ENCODE measurements at places on chromosomes 3 and 15.

GRCh38 chr3:10946526-10946925 is 46.0 kb upstream of the SLC6A1 start:
- no peak for DNase-seq

GRCh38 chr15:63752075-63752684 is 81.6 kb downstream of the HERC1 start:
- DNase-seq, result peak; percentile 62

- DNase-seq, result peak; percentile 65
These were observed 49.2 kb downstream of the LRRK1 start for GRCh38 chr15:100968050-100968966.

DNA sequence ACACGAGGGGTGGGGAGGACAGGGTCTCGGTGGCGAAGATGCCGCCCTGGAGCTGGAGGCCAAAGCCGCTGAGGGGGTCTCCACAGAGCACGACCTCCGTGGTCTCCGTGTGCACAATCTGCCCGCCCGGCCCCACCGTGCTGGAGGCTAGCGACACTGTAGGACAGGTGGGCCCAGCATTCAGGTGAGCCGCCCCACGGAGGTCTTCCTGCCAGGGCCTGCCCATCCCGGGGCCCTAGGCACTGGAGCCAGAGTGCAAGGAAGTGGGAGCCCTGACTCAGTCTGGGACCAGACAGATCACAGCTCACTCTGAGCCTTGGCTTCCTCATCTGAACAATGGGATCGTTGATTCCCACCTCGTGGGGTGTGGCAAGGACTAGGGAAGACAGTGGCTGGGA is 25.8 kb downstream of the GRIP2 start:
- no peak for DNase-seq

DNA sequence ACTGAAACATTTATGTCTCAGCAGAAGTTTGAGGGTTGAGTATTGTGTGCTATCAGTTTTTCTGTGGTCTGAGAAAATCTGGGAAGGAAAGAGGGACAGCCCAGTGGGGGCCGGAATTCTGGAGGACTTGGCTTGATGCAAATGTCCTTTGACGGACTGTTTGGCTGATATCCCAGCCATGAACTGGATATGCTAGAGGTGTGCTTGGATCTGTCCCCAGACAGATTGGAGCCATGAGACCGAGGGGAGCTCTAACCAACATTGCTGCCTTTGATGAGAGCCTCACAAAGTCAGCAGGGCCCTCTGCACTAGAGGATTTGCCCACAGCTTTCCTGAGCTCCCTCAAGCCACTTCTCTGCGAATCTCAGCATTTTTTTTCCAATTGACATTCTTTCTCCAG is 405.6 kb downstream of the NTRK3 start:
- peak; percentile 65 for DNase-seq

DNA sequence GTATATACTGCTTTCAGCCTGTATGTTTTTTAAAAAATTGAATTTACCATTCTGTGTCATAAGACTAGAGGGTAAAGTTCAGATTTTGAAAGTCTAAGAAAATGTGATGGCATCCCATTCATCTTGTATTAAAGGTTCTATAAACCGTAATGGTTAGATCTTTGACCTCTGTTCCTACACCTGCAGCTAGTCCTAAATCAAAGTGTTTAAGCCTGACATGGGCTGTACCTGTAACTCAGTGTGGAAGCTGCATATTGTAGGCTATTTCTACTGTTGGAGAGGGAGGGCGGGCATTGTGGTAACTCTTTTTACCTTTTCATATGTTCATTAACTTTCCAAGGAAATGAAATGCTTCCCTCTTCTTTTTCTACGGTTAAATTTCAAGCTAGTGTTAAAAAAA is 53.9 kb downstream of the ARHGEF26 start:
- DNase-seq, result no peak

DNA sequence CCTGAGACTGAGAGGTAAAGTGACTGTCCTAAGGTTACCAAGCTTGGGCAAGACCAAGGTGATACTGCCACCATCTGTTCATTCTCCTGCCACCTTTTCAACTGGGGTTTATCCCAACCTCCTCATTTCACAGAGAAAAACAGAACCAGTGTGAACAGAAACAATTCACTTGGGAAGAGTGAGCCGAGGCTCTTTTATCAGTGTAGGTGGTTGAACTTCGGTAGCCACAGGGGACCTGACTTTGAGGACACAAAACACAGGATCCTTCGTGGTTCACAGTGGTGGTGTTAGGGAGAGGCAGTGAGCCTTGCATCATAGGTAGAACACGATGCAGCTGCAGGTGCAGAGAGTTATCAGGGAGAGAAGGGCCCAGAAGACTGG is 72.8 kb upstream of the ICE2 start:
- no peak for DNase-seq

All from fibroblast of upper back skin (primary cell).